ENCODE measurements at places on chromosomes 6 and 20. TPM values are rescaled to one million over a fixed set of nuclear protein-coding genes. Genes with fewer than 3 reads are reported as not detected.

METTL24 gene
- not detected for total RNA-seq

OTOR gene
- not detected for total RNA-seq

SOX18 gene
- total RNA-seq: 25.2 TPM

COX4I2 gene
- total RNA-seq: not detected

SNAP25 gene
- 0.73 TPM for total RNA-seq

HLA-DPA1 gene
- 9.8 TPM for total RNA-seq

UBD gene
- total RNA-seq: 24.5 TPM

FKBP1C gene
- 0.34 TPM for total RNA-seq

C6orf52 gene
- total RNA-seq: not detected

ADTRP gene
- 1.6 TPM for total RNA-seq

ZKSCAN3 gene
- 2.6 TPM for total RNA-seq

UFL1 gene
- 15.0 TPM for total RNA-seq

TFAP2D gene
- not detected for total RNA-seq

ZCCHC3 gene
- 19.3 TPM for total RNA-seq
